SHP77 (cell line): ENCODE measurements at places on chromosomes 3 and 15.

DNA sequence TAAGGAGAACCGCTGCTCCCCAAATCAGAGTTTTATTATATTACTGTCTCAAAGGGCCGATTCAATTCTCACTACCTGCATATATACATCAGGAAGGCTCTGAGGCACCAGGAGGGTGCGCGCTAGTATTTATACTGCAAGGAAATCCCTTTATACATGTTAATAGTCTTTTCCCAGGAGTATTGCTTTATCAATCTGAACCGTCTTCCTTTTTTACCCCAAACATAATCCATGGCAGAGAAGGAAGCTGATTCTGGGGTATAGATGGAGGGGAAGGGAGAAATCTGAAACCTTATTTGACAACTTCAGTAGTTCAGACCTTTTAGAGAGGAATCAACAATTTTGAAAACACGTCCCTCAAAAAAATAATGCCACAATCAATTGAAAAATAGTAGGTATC is at the start of gene POU1F1:
POU1F1 (minus strand) TSS at position 101 of the 400 bp plus-strand sequence. CDS start 122 bp downstream, outside the sequence.
- DNase-seq, result no peak

DNA sequence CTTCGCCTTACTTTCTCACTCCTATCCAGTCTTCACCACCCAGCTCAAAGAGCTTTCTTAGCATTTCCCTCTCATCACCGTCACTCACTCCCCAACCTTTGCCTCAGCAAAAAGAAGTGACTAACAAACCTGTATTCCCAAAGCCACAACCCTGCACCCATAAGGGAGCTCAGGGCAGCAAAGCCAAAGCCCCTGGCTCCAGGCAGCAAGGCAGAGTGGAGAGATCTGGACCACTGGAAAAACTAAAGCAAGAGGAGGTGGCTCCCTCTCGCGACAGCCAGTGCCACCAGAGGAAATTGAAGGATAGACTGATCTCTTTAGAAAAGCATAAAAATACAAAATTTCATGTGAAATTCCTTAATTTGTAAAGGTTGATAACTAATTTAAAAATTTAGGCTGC is 25.1 kb upstream of the CDCP1 start:
- no peak for DNase-seq

- no peak for DNase-seq
These were observed 466.9 kb downstream of the SOX2 start for GRCh38 chr3:182178488-182179200.

DNA sequence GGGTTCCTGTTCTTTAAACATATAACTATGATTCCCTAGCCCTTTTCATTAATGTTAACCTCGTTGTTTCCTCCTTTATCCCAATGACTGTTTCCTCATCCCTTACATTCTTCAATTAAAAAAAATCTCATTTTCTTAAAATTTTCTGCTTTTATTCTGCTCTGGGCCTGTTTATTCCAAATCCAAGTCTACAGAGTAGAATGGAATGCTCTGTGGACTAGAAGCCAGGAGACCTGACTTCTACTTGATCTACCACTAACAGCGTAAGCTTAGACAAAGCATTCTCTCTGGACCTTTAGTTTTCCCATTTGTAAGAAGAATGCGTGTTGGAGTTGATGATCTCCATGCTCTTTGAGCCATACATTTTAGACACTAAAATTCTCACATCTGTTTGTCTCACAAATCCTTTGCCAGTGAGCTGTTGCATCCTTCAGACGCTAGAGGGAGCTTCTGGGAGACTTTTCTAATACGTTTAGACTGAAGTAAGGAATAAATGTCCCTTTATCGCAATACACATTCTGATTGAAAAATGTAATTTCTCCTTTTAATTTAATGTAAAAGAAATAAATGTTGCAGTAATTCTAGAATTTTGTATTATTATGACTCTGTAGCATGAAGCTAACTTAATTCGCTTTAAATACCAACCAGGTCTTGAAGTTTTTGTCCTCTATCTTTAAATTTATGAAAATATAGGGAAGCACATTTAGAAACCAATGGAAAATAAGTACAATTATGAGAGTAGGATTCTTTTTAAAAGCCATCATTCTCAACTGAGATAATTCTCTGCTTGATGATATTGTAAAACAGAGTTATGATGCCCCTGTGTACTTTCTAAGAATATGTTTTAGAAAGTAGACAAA is 21.7 kb upstream of the GMNC start:
- DNase-seq, result peak; percentile 45

- no peak for DNase-seq
These were observed 247.0 kb downstream of the STXBP5L start for GRCh38 chr3:121155028-121155427.

DNA sequence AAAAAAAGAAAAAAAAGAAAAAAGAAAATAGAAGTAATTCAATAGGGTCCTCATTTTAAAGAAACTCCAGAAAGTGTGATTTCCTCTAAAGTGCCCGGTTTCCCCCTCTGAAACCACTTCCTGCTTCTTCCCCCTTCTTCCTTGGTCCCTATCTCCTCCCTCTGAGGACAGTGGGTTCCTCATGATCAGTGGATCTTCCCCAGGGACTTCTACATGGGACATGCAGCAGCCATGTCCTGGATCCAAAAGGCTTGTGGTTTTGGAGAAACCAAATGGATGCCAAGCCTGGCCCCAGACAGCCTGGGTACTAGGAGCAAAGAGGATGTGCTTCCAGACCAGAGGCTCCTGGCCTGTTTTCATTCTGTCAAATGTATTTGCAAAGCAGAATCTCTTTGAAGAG is 26.6 kb upstream of the SMAD6 start:
- no peak for DNase-seq

- no peak for DNase-seq
These were observed 18.7 kb downstream of the RYR3 start for GRCh38 chr15:33329457-33329856.

DNA sequence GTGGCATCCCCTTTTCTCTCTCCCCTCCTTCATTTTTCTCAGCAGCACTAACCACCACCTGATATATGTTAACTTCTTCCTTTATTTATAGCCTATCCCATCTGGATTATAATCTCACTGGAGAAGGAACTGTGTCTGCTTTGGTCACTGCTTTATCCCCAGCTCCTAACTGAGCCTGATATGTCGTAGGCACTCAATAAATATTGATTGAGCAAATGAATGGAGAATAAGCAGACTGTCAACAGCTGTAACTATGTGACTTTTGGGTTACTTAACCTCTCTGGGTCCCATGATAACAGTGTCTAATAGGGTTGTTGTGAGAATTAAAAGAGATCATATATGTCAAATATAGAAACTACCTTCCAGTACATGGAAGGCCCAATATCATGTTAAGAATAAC is 127.9 kb downstream of the MECOM start:
- DNase-seq, result no peak

DNA sequence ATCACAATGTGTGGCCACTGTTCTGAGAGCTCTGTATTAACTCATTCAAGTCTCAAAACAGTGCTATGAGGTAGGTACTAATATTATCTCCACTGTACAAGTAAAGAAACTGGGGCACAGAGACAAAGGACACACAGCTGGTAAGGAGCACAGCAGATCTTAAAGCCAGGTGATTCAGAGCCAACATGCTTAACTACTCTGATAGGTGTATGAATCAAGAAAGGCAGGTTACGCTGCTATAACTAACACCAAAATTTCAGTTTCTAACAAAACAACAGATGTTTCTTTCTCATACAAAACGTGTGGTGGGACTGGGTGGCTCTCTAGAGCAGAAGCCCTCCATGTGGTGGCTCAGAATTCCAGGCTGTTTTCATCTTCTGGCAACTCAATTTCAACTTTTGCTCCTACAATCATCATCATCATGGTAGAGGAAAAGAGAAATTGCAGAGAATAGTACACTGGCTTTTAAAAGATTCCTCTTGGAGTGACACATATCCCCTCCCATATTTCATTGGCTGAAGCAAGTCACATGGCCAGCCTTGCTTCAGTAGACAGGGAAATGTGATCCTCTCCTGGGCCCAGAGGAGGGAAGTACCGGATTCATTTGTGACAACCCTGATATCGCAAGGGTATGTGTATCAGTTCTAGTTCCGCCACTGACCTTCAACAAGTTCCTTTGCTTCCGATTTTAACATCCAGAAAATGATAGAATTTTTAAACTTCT is 126.2 kb upstream of the PTX3 start:
- DNase-seq, result no peak

GRCh38 chr3:13057282-13058040 is 15.8 kb downstream of the IQSEC1 start:
- no peak for DNase-seq

GRCh38 chr3:111932946-111933345 is 45.9 kb upstream of the ABHD10 start:
- DNase-seq, result no peak

GRCh38 chr3:11499144-11499543 is 144.6 kb downstream of the VGLL4 start:
- no peak for DNase-seq

DNA sequence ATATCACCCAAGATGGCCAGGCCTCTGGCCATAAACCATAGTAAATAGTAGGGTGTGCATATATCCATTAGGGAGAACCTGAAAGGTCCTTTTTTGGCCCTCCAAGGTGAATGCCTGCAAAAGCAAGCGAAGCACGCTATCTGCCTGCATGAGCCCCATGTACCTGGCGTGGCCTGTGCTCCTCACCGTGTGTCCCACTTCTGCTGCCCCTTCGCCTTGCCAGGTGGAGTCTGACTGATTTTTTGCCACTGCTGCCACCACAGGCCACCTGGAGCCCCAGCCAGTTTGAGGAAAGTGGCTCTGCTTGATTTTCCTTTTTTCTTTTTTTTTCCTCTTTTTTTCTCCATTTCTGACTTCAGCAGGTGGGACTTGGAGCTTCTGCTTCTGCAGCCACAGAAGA is 139.7 kb downstream of the SNRPN start:
- no peak for DNase-seq

GRCh38 chr3:9224490-9224889 is 25.0 kb downstream of the SRGAP3 start:
- no peak for DNase-seq

- DNase-seq, result no peak
These were observed 5.6 kb downstream of the CFAP92 start for GRCh38 chr3:128988286-128988685.

DNA sequence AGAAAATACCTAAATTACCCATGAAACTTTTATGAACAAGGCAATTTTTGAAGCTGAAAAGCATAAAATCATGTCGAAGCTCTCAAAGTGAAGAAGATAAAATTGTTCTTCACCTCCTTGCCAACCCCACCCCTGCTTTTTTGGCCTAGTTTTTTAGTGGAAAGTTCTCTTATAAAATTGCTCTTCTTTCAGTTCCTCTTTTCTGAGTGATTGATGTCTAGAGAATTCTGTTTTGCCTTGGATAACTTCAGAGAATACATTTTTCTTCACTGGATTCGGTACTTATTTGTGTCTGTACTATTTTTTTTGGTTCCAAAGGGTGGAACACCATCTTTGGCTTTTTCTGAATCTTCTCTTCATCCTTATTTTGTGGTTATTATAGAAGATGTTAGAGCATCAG is 25.0 kb upstream of the PYDC2 start:
- DNase-seq, result no peak

DNA sequence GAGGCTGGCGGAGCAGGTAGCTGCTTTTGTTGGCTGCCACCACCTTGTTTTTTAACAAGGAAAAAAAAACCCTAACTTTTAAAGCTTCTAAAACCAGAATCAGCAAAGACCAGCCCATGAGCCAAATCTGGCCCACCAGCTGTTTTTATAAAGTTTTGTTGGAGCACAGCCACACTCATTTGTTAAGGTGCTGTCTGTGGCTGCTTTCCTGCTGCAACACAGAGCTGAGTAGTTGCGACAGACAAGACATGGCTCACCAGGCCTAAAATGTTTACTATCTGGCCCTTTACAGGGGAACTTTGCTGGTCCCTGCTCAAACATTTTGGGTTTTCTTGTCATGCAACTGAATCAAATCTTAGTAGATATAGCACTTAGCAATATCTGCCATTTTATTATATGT is 18.9 kb downstream of the EFCAB12 start:
- no peak for DNase-seq

GRCh38 chr15:31005660-31006059 is 14.2 kb upstream of the MTMR10 start:
- DNase-seq, result no peak

DNA sequence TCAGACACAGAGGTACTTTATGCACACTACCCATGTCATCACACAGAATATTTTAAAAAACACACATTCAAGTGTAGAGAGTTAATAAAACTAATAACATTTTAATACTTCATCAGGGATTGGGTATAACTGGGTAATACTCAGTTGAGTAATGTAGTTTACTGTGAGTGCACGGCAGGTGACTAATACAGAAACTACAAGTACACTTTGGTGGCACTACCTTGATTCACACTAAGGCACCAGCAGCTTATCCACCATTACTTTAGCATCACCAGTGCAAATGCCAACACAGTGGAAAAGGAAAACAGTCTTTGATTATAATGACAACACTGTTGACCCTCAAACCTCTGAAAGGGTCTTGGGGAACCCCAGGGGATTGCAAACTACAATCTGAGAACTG is 33.6 kb downstream of the ZNF280D start:
- DNase-seq, result no peak

- DNase-seq, result no peak
These were observed 636.0 kb upstream of the LMCD1 start for GRCh38 chr3:7865611-7866010.

DNA sequence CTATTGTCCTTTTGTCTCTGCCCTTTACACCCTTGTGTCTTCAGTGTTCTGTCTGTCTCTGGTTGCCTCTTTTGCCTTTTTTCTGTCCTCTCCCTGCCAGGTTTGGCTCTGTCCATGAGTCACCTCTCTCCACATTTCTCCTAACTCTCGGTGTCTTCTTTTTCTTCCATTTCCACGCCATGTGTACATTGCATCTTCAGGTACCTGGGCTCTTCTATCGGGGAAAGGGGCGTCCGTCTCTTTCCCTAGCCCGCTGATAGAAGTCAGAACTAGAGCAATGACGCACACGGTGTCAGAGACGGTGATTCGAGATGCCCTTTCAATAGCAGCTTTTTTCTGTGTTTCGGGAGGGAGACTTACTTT is 641 bp downstream of the OPA1 start:
- no peak for DNase-seq

DNA sequence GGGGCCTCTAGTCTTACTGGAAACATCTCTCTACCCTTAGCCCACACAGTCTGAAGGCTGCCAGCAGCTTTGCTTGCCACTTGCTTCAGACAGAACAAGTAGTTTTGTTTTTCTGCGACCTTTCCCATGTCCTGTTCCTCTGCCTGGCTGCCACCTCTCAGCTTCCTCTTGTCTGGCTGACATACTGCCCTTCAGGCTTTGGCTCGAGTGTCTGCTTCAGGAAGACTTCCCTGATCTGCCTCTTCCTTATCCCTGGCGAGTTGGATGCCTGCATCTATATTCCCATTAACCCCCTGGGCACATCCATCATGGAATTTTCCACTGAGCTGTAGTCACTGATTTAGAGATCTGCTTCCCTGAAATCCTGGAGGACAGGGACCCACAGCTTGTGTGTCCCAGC is 25.1 kb upstream of the CPNE9 start:
- no peak for DNase-seq

DNA sequence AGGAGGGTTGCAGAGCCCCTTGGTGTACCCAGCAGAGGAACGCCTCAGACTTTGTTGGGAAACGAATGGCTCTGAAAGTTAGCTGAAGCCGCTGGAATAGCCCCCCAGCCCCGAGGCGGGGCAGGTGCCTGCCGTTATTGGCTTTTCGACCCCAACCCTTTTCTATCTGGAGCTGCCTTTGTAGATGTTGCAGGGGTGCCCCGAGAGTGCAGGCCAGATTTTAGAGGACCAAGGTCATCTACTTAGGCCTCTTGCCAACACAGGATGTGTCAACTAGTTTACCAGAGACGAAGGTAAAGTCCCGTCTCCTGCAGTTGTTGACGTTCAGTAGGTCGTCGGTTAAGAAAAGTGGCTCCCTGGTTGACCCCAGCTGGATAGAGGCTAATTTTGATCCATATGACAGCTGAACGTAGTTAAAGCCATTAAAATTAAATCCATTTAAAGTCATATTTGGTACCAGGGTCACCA is 579 bp upstream of the UBE3A start:
- DNase-seq, result no peak
